ENCODE measurements at places on chromosomes 6 and 20. TPM values are rescaled to one million over a fixed set of nuclear protein-coding genes. Genes with fewer than 3 reads are reported as not detected.

Gene GDAP1L1
- not detected for total RNA-seq

Gene ZKSCAN3
- 2.5 TPM for total RNA-seq

Gene MPIG6B
- total RNA-seq = not detected

Gene ADTRP
- total RNA-seq = 2.8 TPM

Gene RAET1E
- total RNA-seq = 1.4 TPM

Gene RHAG
- not detected for total RNA-seq

Gene NKX2-2
- 3.7 TPM for total RNA-seq
